ENCODE measurements at places on chromosomes 12 and 14. TPM values are rescaled to one million over a fixed set of nuclear protein-coding genes. Genes with fewer than 3 reads are reported as not detected.

DNA sequence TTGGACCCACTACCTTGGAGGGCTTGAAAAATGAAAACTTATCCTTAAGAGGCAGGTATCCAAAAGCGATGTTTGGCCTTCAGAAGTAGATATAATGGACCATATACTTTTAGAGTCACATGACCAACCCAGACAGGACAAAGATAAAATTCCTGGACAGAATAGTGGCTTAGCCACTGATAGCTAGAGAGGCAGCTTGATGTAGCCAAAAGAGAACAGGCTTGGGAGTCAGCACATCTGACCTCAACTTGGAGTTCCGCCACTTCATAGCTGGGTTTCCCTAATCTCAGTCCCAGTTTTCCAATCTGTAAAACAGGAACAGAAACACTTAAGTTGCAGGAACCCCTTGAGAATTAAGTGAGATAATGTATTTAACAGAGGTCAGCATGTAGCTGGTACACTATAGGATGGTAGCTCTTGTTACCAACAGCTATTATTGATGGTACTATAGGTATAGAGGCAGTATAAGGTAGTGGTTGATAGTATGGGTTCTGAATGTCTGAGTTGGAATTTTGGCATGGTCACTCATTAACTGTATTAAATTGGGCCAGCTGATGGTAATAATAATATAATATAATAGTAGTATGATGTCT, 63.2 kb upstream of the USP44 start:
- DNase-seq = no peak

DNA sequence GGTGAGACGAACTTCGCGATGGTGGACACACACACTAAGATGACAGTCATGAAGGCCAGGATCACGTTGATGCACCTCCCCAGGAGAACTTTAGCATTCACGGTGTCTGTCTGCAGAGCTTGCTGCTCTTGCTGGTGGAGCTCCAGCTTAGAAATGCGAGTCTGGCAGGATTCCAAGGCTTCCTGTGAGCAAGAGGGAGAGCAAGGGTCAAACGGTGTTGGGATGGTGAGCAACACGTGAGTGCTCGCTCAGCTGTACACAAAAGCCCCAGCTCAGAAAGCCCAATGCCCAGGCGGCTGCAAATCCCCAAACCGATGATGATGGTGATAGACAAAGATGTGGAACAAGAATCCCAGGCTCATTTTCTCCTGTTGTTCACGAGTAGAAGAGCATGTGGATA, 78.8 kb downstream of the TMCC3 start:
- no peak for DNase-seq

- no peak for DNase-seq
Observed at GRCh38 chr14:100054316-100055075, 10.7 kb upstream of the EVL start.

The PTPRO gene
- not detected for total RNA-seq

The SNX6 gene
- total RNA-seq = 89.2 TPM

The LRIG3 gene
- total RNA-seq = 13.0 TPM

The SCYL2 gene
- 56.1 TPM for total RNA-seq

All from NCI-H460 (cell line).